ENCODE measurements at places on chromosomes 16 and 17. TPM values are rescaled to one million over a fixed set of nuclear protein-coding genes. Genes with fewer than 3 reads are reported as not detected.

DNA sequence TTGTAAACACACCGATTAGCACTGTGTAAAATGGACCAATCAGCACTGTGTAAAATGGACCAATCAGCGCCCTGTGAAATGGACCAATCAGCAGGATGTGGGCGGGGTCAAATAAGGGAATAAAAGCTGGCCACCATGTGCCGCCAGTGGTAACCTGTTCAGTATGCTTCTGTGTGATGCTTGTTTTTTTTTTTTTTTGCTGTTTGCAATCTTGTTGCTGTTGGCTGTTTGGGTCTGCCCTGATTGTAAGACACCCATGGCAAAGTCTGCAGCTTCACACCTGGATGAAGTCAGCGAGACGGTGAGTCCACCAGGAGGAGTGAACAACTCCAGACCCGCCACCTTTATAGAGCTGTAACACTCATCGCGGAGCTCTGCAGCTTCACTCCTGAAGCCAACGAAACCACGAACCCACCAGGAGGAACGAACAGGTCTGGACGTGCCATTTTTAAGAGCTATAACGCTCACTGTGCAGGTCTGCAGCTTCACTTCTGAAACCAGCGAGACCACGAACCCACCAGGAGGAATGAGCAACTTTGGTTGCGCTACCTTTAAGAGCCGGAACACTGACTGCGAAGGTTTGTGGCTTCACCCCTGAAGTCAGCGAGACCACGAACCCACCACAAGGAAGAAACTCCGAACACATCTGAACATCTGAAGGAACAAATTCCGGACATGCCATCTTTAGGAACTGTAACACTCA lies 85.0 kb upstream of the MED9 start:
- DNase-seq: no peak

DNA sequence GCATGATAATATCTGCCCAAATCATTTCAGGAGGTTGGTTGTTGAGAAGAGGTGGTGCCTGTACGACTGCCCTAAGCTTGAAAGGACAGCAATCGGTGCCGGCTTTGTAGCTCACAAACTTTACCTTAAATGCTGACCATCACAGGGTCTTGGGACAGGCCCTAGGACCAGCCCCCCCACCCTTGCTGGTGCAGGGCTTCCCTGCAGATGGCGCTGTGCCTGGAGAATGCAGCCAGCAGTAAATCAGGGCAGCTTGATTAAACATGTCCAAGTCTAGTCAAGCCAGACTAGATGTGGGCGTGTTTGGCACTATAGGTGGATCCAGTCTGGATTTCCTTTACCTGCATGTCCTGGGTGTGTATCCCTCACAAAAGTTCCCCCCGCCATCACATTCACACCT lies 135.5 kb upstream of the CRHR1 start:
- DNase-seq: no peak

DNA sequence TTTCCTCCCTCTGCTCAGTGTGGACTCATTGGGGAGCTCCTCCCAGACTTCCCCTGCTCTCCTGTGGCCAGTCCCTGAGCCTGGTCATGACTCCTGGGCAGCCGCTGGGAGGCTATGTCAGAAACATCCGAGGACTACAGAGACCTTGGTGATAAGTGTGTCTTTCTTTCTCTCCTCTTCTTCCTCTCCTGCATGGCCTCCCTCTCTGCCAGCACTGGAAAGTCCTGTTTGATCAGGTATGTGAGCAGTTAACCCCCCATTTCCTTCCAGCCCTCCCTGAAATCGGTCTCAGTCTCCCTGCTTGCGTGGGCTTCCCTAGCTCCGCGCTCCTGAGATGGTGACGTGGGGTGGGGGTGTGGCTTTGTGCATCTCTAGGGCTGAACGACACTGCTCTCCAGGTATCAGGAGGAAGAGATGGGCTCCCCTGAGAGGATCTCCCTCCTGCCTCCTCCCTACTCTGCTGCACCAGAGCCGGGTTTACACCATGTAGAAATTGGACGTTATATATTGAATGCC lies 2.1 kb downstream of the RHBDL3 start:
- DNase-seq: no peak

GRCh38 chr17:44921122-44921882 lies 6.0 kb upstream of the GFAP start:
- DNase-seq: no peak

DNA sequence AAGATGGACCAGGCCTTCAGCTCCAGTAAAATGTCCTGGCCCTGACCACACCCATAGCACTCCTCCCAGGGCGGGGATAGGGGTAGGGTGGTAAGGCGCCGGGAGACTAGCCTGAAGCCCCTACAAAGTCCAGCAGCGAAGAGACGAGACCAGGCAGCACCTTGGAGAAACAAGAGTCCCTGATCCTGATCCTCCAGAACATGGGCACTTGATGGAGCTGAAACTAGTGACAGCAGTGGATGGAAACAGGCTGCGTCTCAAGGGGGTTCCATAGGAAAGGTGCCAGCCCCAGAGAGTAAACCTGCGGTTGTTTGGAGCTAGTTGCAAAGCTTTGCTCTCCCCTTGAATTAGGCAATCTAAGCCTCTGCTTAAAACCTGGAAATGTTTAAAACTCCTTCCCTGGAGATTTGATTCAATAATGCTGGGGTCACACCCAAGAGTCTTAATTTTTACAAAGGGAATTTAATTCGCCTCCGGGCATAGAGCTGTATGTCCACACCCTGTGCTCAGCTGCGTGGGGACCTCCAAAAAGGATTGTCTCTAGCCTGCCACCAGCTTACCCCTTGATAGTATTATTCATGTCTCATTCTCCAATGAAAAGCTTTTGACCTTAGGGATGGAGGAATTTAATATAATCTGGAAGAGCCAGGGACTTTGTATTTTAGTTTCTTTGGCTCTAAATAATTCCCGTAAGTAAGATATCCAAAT lies 258.6 kb downstream of the PMP22 start:
- DNase-seq: no peak

DNA sequence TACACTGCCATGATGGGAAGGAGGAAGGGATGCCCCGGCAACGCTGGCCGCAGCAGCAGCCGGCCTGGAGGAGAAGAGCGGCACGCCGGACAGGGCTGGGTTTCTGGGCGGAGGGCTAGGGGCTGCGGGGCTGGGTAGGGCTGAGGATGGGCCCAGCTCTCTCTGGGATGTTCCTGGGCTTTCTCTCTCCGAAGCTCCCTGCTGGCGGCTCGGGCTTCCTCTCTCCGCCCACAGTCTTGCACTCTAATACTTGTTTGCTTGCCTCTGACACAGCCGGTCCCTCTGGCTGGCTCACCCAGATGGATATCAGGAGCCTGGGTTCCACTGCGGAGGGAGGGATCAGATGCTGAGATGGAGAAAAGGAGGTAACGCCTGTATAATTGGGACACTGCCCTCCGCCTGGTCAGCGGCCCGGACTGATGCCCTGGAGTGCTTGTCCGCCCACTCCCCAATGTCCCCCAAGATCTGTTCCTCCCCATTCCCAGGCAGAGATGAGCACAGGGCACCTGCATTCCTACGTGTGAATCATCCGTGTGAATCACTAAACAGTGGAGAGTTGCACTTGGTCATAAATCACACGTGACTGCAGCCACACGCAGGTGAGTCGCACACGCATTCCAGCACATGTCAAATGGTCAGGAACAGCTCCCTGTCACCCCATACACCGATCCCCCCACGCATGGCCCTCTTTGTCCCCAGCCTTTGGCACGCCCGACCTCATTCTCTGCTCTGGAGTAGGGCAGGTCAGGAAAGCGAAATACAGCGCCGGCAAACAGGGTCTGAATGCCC lies at the start of gene ALOXE3:
Gene ALOXE3, minus strand, starts transcription at position 535 of the 789 bp plus-strand sequence. Its CDS starts 524 bp downstream, at position 11.
- peak; percentile 36 for DNase-seq

SCN4A gene
- total RNA-seq: not detected

- no peak for DNase-seq
These were observed 403.1 kb upstream of the CDH11 start for GRCh38 chr16:65524997-65525396.

ENPP7 gene
- not detected for total RNA-seq

DNA sequence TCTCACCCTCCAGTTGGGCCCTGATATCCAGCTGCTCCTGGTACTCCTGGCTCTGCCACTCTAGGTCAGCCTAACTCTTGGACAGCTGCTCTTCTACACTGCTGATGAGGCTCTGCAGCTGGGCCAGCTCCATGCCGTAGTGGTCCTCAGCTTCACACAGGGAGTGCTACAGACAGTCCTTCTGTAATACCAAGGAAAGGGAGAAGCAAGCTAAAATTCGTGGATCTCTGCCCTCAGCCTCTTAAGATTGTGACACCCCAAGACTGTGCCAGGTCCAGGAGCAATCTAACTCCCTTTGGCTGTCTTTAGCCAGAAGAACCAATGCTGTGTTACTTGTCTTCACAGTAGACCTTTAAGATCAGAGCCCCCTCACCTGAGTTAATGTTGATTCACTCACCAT lies 7.7 kb upstream of the KRT38 start:
- DNase-seq: no peak

DNA sequence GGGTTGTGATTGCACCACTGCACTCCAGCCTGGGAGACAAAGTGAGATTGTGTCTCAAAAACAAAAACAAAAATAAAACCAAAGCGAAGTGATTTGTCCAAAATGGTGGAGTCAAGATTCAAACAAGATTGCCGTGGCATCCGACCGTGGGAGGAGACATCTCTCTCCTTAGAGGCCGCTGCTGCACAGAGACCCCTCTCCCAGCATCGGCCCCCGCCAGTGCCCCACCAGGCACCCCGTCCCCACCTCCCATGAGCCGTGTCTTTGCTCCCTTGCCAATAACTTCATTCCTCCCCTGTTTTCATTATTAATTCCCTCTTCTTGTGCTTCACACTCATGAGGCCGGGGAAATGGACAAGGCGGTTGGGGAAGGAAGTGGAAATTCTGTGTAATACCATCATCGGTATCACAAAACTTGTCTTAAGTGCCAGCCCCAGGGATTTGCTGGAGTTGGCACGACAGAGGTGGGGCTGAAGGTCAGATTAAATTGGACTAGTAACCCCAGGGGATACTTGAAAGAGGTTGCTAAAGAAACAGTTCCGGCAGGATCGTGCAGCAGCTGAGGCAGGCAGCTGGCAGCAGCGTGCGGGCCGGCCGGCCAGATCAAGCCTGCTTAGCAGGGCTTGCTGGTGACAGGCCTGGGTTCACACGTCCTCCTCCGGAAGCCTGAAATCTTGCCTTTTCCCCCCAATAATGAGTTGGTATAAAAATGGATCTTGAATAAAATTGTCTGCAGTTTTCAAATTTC lies 66.8 kb downstream of the RTN4RL1 start:
- DNase-seq: no peak

- DNase-seq: no peak
These were observed 1.3 kb downstream of the PRSS53 start for GRCh38 chr16:31087481-31087880.

DNA sequence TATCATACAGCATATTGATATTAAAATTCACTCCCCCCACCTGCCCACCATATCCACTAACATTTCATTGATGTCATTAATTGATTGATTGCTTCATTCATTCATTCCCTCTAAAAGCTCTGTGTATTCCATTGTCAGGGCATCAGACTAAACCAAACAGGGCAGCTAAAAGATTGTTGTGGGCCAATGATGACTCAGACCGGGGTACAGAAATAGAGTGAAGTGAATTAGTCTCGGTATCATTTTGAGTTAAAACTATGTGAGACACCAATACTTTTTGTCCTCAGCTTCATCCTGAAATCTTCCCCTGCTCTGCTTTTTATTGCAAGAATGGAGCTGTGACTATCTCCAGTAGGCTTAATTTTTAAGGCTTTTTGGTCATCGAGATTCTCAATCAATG lies 868.3 kb downstream of the CDH11 start:
- no peak for DNase-seq

PIGW gene
- 5.7 TPM for total RNA-seq

GRCh38 chr17:17064322-17064721 lies 22.1 kb downstream of the MPRIP start:
- DNase-seq: no peak

- no peak for DNase-seq
These were observed 79.0 kb downstream of the C16orf78 start for GRCh38 chr16:49452578-49452977.

- DNase-seq: no peak
These were observed 351.2 kb upstream of the DYNLRB2 start for GRCh38 chr16:80189476-80190175.

SDK2 gene
- total RNA-seq: not detected

FNDC8 gene
- total RNA-seq: not detected

GPR142 gene
- total RNA-seq: not detected

DNA sequence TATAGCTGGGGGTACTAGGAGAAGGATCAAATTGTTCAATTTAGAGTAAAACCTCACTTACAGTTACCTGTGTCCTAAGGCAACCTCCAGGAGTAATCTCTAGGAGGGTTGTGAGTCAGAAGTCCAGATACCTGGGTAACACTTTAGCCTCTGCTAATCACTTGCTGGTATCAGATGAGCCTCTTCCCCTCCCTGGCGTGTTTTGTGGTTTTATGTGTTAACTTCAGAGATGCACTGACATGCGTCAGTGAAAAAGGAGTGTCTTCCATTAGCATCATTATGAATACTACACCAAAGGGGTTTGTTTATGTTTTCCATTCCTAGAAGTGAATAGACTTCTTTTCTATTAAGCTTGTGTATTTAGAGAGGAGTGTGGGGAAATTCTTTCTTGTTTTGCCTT lies 208.2 kb downstream of the FTO start:
- DNase-seq: no peak

GRCh38 chr16:62741692-62742091 lies 705.5 kb upstream of the CDH8 start:
- no peak for DNase-seq

LPO gene
- total RNA-seq: not detected

PRPF8 gene
- 63.5 TPM for total RNA-seq
